CD4-positive, alpha-beta T cell treated with Interleukin-6 at 100 ng/mL for 8 hours (primary cell): ENCODE measurements at places on chromosomes 5 and 9.
A peak's percentile ranks its signal among the peaks of the same experiment; 100 is the strongest.

GRCh38 chr5:123549256-123549904, 37.4 kb downstream of the CSNK1G3 start:
- peak; percentile 67 for DNase-seq

DNA sequence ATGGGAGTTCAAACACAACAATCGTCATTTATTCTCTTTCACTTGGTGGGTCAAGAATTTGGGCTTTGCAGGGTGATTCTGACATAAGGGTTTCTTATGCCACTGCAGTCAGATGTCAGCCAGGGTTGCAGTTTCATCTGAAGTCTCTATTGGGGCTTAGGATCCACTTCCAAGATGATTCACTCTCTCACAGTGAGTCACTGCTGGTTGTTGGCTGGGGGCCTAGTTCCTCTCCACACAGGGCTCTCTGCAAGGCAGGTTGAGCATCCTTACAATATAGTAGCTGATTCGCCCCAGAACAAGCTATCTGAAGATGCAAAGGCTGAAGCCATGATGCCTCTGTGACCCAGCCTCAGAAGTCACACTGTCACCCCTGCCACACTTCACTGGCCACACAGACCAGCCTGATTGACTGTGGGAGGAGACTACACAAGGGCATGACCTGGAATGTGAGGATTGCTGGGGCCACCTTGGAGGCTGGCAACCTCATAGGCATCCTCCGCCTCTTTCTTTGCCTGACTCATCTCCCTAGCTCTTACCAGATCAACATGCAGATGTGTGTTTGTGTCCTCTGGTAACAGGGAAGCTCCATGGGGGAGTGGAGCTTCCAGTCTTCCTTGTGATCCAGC, 4.5 kb upstream of the CARD19 start:
- DNase-seq: peak; percentile 49

GRCh38 chr5:149667084-149667828, 62.9 kb upstream of the PPARGC1B start:
- no peak for DNase-seq

GRCh38 chr9:127626752-127627493, 14.8 kb downstream of the STXBP1 start:
- DNase-seq: no peak

DNA sequence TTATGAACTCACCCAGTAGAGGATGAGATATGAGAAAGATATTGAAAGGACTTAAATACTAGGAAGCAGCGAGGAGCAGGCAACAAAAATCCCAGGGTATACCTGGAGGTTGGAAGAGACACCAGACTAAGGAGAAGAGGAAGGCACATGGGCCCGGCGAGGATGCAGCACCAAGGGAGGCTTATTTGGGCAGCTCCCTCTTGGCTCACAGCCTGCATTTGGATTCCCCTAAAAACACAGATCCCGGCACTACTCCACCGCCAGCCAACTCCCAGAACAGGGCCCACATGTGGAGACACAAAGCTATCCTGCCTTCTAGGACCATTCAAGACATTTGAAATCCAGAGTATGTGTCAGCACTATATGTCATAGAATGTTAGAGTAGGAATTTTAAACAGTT, 199.8 kb upstream of the FBXL7 start:
- DNase-seq: no peak
